ENCODE measurements at places on chromosomes 5 and 9. TPM values are rescaled to one million over a fixed set of nuclear protein-coding genes. Genes with fewer than 3 reads are reported as not detected.

DNA sequence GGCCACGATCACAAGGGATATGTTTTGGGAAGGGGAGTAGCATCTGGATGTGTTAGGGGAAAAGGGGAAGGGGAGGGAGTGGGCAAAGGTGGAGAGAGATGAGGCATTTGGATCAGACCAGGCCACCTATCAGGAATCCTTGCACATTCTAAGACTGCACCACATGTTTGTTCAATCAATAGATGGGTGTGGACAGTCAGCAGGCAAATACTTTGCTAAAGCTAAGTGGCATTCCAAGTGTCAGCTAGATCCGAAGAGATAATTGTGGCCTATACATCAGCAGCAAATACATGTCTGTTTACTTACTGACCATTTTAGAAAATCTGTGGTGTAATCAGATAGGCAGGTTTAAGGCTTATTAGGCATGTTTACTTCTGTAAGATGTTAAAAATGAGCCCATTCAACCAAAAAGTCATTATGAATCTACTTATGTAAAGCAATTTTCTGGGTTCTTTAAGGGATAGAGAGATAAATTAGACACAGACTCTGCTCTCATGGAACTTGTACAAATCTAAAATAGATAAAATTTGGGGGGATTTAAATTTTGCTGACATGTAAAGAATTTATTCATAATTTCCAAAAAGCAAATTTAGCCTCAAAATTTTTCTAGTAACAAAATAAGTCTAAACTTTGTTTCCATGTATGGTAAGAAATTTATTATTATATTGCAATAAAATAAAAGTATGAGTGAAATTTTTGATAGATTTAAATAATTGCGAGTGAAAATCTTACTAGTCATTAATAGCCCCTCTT, 107.3 kb downstream of the SNCAIP start:
- H3K27me3 ChIP-seq = no peaks in the 10 kb centered on the region
- no peaks in the 10 kb centered on the region for H3K36me3 ChIP-seq
- H3K4me3 ChIP-seq = no peak overlapping the region

DNA sequence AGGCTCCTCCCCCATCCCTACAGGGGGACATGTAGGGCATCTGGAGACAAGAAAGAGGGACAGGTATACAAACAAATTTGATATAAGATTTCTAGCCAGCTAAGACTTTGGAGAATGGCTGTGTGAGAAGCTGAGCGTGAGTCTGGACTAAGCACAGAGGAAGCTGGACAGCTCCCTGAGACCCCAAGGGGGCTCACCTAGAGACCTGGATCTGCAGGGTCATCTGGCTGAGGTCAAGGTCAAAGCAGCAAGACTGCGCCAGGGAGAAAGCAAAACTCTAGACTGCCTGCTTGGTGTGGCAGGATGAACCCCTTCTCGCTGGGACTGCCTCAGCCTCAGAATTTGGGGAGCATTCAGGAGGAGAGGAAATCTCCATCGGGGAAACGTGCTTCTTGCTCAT, 8.0 kb upstream of the GSN start:
- no peak overlapping the region for H3K27ac ChIP-seq
- H3K27me3 ChIP-seq = no peaks in the 10 kb centered on the region
- no peak for DNase-seq
- no peak overlapping the region for H3K4me3 ChIP-seq

DNA sequence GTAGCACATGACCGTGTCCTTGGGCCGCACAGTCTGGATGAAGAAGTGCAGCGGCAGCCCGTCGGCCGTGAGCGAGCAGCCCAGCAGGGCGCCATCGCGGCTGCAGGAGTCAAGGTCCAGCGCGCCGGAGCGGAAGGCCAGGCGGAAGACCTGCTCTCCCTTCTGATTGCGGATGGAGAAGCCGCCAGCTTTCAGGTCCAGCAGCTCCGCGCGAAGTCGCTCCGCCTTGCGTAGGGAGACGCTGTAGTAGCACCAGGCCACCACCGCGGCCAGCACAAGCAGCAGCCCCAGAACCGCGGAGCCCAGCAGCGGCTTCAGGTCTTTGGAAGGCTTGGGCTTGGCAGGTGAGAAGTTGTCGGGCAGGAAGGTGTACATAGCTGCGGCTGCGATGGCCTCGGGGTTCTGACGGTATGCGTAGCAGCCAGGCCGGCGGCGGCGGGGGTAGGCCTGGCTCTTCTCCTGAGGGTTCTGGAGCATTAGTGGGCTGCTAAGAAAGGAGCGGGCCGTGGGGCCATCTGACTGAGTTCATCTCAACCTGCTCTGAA, 4.2 kb downstream of the MYORG start:
- H3K27ac ChIP-seq = no peak overlapping the region
- DNase-seq = no peak
- no peaks in the 10 kb centered on the region for H3K36me3 ChIP-seq
- H3K27me3 ChIP-seq = no peaks in the 10 kb centered on the region
- H3K4me1 ChIP-seq = peaks cover 16% of the 10 kb centered on the region

DNA sequence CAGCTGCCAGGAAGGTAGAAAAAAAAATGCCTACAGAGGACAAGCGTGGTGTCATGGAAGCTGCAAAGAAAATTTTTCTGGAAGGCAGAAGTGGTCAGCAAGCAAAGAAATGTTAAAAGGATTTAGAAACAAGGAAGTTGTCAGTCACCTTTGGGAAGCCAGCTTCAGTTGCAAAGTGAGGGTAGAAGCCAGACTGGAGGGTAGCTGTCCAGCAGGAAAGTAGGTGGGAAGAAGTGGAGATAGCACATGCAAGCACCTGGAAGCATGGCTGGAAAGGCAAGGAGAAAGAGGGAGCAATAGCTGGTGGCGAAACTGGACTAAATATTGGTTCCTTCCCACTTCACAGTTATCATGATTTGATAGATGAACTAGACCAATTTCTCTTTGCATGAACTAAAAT, 54.3 kb downstream of the ADRB2 start:
- H3K27me3 ChIP-seq = no peaks in the 10 kb centered on the region
- H3K27ac ChIP-seq = no peak overlapping the region
- DNase-seq = no peak
- H3K4me3 ChIP-seq = no peak overlapping the region
- H3K4me1 ChIP-seq = no peaks in the 10 kb centered on the region

- no peaks in the 10 kb centered on the region for H3K36me3 ChIP-seq
- no peaks in the 10 kb centered on the region for H3K27me3 ChIP-seq
- H3K27ac ChIP-seq = no peak overlapping the region
- H3K4me3 ChIP-seq = no peak overlapping the region
- no peaks in the 10 kb centered on the region for H3K4me1 ChIP-seq
Observed at GRCh38 chr5:57408714-57409113, 73.9 kb downstream of the ACTBL2 start.

- no peak overlapping the region for H3K4me3 ChIP-seq
- H3K36me3 ChIP-seq = no peaks in the 10 kb centered on the region
- H3K4me1 ChIP-seq = no peaks in the 10 kb centered on the region
- DNase-seq = no peak
- no peaks in the 10 kb centered on the region for H3K27me3 ChIP-seq
Observed at GRCh38 chr5:127602896-127603844, 45.7 kb upstream of the CTXN3 start.

- DNase-seq = no peak
- H3K27me3 ChIP-seq = no peaks in the 10 kb centered on the region
- H3K4me3 ChIP-seq = no peak overlapping the region
- H3K4me1 ChIP-seq = no peaks in the 10 kb centered on the region
- H3K27ac ChIP-seq = no peak overlapping the region
Observed at GRCh38 chr5:20636686-20637085, 648.7 kb upstream of the CDH18 start.

DNA sequence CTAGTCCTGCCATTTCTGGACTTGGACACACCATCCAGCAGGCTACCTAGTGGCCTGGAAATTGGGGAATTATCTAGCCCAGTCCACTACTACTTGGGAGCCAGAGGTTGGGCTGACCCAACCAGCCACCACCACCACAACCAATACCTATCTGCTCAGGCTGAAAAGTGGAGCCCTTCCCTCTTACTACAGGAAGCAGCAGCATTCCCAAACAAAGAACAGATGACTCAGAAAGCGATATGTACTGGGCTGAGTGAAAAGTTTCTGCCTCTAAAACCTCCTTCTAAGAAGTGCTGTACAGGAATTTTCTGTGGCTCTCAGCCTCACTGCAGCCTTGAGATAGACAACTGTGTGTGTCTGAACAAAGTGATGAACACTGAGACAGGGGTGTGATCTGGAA, 279.4 kb downstream of the CDH10 start:
- no peak for DNase-seq
- H3K36me3 ChIP-seq = no peaks in the 10 kb centered on the region
- H3K4me1 ChIP-seq = no peaks in the 10 kb centered on the region
- H3K27me3 ChIP-seq = no peaks in the 10 kb centered on the region
- no peak overlapping the region for H3K27ac ChIP-seq

DNA sequence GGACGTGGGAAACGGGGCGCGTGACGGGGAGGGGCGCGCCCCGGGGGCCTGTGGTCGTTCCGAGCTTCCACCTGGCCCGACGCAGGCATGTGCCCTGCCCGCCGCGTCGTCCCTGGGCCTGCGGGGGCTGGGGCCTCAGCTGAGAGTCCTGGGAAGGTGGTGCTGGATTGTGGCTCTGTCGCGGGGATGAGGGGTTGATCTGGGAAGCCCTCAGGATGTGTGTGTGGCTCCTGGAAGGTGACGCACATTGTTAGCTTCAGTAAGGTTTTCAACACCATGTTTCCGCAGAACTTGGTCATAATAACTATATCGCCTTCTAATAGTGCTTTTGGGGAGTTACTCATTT, 589.1 kb downstream of the MTRR start:
- no peaks in the 10 kb centered on the region for H3K36me3 ChIP-seq
- H3K4me1 ChIP-seq = no peaks in the 10 kb centered on the region
- peak overlapping the region; percentile 39 for H3K27ac ChIP-seq
- peak overlapping the region; percentile 61 for H3K4me3 ChIP-seq

Gene BTNL8
- 0.13 TPM for total RNA-seq

Gene PCDHA11
- total RNA-seq = not detected

Gene FPGS
- total RNA-seq = 111 TPM

Measured in CD8-positive, alpha-beta memory T cell (primary cell).